Suppressor macrophage treated with lipopolysaccharide for 4 hours (primary cell): ENCODE measurements at places on chromosomes 16 and 17.

GRCh38 chr16:2790631-2791030, 3.3 kb upstream of the PRSS33 start:
- DNase-seq, result no peak

DNA sequence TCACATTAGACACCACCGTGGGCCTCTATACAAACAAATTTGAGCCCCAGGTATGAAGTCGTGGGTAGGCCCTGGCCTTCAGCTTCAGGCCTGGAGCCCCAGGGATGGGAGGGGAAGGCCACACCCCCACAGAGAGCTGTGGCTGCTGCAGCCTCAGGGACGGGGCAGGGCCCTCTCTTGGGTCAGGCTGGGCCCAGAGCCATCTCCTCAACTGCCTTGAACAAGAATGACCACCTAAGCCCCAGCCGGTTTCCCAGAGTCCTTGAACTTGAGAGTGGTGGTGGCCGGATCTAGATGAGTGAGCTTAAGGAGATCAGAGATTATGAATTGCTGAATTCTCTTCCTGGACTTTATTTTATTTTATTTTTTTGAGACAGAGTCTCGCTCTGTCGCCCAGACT, 18.6 kb downstream of the SCNN1B start:
- DNase-seq, result no peak

DNA sequence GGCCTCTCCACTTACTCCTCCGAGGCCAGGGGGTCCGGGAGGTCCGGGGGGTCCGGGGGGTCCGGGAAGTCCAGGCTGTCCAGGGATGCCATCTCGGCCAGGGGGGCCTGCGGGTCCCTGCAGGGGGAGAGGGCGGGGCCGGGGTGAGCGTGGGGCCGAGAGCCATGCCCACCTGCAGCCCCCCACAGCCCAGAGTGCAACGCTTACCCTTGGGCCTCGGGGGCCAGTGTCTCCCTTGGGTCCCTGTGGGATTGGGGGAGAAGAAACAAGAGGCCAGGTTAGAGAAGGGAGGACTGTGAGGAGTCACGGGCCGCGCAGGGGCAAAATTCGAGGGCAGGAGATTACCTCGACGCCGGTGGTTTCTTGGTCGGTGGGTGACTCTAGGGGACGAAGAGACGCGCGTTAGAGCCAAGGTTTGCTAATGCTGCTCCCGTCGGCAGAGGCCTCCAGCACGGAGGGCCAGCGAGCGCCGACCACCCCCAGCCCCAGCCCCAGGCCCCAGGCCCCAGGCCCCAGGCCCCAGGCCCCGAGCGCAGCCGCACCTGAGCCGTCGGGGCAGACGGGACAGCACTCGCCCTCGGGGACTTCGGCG, 2.1 kb downstream of the COL1A1 start:
- no peak for DNase-seq

DNA sequence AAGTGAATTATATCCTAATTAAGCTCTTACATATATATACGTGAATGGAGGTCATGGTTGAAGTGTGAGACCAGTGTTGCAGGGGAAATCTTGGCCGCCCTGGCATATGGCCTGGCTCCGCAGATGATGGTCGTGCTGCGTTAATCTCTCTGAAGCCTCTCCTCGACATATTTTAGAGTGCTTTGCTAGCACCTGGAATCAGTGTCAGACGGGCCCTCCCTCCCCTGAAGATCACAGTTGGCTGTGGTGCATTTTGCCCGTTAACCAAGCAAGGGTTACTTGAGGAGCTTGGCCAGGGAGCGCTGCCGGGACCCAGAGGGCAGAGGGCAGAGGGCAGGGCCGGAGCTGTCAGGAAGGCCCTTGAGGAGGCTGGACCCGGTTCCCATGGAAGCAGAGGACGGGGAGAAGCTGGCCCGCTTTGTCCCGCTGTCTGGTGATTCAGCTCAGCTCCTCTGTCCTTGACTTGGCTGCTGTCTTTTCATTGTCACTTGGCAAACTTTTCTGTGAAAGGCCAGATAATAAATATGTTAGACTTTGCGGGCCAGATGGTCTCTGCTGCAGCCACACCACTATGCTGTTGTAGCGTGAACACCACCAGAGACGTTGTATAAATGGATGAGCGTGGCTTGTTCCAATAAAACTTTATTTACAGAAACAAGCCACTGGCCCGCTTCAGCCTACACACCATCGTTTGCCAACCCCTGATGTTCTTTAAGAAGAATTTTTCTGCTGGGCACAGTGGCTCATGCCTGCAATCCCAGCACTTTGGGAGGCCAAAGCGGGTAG, 32.3 kb downstream of the CIBAR2 start:
- DNase-seq, result no peak

DNA sequence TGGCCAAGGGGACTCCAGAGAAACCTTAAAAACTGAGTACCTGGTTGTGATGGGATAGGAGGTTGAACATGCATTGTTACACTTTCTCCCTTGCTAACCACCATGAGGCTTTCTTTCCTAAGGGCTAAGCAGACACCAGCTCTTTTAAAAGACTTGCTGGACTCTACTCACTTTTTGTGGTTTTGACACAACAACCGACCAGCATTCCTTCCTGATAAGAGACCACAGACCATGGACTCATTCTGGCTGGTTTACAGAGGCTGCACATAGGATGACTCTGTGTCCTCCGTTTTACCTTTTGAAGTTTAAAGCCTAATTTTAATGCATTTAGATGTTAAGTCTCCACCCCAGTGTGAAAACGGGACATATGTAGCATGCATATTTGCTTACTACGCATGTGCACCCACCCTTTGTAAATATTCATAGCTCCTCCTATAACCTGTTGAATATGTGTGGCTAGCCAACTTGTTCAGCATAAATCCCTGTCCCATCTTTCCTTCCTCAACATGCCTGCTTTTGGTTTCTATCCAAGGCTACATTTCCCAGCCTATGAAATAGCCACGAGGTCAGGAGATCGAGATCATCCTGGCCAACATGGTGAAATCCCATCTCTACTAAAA, 475.9 kb downstream of the GRIN2A start:
- no peak for DNase-seq
